Psoas muscle (tissue), 8 donors: ENCODE measurements at places on chromosomes 2 and 18.

GRCh38 chr2:75010571-75010970, 52.1 kb downstream of the POLE4 start:
- DNase-seq: no peak

GRCh38 chr2:23379220-23379695, 5.7 kb upstream of the KLHL29 start:
- DNase-seq: no peak

DNA sequence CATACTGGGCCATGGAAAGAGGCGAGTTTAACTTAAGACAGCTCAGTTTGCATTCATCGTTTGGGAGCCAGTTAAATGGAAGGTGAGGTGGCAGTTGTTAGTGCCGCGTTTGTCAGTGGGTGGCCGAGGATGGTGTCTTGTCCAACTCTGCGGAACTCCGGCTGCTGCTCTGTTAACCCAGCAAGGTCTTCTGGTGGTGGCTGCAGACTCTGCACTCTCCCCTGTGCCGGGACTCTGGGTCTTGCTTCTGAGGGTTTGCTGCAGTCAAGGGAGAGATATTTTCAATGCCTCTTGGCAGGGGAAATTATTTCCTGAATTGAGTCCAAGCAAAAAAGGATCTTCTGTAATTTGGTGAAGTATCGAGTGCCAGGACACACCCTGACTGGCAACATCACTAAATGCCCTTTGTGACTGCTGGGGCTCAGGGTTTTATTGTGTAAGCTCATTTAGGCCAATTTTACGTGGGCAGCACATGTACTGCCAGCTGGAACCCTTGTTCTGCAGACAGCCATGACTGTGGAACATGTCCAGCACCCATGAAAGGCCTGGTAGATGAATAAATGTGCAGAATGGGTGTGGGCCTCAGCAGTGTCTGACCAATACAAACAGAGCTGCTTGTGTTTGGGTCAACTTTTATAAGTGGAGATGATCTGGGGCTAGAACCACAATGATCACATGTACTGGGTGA, 58.1 kb downstream of the IL1R2 start:
- peak; percentile 67 for DNase-seq

- no peak for DNase-seq
Observed at GRCh38 chr2:235244255-235245220, 249.3 kb upstream of the AGAP1 start.

DNA sequence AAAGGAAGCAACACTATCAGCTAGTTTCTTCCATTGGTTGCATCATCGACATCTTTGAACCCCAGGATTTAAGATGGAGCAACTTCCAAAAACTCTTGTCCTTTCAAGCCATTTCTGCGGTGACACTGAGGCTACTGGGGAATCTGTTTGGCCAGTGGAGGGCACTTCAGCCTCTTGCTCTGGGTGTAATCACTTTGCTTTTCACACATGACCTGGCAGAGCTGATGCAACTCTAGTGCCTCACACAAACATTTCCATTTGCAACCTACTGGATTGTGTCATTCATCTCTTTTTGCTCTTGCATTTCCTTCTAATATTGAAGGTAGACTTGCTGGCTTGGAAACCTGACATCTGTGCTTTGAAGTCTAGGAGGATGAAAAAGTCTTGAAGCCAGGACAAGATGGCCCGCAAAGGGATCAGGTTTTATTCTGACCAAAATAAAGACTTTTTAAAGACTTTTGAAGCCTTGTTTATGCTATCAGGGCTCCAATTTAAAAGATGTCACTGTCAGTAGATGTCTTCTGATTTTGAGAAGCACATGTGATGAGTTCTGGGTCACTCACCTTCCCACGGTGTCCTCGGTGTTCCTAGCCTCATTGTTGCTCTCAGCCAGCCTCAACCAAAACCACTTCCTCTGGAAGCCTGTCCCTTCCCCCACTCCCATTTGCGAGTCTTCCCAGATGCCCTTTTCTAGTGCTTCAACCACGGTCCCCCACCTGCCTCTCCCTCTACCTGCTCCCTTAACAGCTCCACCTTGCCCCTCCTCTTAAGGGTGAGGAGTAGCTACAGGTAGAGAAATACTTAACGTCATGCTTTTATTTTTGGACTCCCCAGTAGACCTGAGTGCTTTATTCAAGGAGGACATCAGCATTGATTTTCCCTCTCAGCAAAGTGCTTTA, 69.7 kb upstream of the KCNE4 start:
- DNase-seq: no peak

DNA sequence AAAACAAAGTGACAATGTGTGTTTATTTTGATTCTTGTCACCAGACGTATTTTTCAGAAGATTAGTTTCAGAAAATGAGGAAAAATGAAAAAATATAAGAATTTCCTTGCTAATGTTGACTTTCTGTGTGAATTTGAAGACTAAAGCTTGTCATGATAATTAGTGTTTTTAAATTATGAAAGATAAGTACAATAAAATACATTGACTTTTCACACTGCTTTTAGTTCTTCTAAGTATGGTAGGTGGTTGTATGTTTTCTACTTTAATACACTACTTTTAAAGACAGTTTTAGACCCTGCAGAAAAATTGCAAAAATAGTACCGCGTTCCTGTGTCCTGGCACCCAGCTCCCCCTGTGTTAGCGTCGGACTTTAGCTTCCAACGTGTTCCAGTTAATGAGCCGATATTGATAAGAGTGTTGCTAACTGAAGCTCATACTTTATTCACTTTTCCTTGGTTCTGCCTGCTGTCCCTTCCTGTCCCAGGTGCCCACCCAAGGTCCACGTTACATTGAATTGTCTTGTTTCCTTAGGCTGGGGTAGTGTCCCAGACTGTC, 695 bp downstream of the RBFA start:
- no peak for DNase-seq

DNA sequence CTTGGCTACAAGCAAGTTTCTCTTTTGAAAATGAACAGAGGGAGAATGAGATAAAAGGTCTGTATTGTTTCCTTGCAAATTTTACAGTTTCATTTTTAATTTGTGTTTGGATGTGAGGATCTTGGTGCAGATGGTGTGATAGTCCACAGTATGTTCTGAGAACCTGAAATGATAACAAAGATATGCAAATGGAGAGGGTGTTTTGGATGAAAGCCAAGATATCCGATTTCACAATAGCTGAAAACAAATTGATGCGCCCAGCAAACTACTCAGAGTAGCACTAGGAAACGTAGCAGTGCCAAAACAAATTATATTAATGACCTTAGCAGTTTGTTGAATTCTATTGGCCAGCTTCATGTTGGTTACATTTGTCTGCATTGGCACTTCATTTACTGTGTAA, 683.5 kb downstream of the TMEM182 start:
- DNase-seq: no peak

- DNase-seq: no peak
Observed at GRCh38 chr18:5503740-5504139, 40.1 kb downstream of the EPB41L3 start.

DNA sequence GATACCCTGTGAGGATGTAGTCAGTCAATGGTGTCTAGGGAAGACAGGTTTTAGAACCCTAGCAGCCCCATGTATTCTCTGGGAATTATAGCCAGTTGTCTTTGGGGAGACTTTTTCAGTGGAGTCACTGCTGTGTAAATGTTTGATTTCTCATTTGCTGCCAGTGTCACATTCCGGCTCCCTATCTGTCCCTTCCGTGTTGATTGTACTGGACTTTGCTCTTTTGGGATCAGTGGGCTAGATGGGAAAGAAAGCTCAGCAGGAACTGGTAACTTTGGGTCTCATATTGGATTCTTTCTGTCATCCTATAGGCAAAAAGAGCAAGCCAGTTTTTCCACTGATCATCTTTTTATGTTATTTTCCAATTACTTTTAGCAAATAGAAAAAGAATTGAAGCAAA, 70.1 kb downstream of the GTF3C3 start:
- no peak for DNase-seq

DNA sequence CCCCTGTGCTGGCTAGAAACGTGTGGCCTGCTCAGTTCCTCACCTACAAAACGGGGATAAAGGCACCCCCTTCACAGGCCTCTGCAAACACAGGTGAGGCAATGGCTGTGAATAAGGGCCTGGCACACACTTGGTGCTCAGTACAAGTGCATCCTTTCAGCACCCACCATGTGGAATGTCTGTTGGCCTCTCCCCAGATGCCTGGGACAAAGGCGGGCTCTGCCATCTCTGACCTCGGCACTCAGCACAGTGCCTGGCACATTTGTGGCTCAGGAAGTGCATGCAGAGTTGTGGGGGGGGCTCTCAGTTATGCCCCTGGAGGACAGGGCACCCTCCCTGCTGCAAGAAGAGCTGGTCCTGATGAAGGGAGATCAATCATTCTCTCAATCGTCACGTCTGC, 224.6 kb upstream of the RAB6C start:
- no peak for DNase-seq

DNA sequence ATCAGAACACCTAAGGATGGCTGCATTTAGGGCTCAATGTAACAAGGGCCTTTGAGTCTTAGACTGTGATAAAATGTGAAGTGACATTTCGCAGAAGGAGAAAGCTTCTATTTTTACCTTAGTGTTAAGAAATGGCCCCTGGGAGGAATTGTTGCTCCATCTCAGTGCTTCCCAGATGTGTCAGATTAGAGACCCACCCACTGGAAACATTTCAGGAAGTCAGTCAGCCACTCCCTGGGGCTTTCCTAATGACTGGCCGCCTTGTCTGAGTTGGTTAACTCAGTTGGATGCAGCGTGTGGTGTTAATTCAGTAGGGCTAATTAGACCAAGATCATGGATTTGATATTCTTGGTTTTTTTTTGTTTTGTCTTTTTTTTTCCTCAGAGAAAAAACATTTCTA, 355.9 kb downstream of the PIK3C3 start:
- DNase-seq: peak; percentile 64

DNA sequence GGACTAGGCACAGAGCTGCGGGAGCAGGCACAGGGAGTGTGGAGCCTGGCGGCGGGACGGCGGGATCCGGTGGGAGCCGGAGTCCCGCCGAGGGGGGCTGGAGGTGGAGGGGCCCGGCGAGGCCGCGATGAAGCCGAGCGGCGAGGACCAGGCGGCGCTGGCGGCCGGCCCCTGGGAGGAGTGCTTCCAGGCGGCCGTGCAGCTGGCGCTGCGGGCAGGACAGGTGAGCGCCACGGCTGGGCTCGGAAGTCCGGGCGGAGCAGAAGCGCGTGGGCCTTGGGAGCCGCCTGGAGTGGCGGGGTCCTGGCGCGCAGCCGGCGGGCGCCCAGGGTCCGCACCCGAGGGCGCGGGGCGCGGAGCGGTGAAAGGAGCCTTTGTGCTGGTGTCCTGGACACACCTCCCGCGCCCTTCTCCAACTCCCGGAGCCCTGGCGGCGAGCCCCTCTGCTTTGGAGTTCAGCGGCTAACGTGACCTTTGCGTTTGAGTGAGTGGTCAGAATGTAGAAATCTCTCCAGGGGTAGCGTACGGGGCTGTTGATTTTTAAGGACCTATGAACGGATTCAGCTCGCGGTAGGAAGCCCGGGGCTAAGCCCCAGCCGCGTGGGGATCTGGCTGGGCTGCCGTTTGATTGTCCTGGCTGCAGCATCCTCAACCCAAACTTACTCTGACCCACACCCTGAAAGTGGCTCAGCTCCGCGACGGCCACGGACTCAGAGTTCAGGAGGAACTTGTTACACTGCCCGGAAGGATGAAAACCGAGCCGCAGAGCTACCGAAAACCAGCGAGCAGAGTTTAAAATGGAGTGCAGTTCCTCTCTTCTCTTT, 448 bp downstream of the IMPA2 start:
- peak; percentile 81 for DNase-seq

DNA sequence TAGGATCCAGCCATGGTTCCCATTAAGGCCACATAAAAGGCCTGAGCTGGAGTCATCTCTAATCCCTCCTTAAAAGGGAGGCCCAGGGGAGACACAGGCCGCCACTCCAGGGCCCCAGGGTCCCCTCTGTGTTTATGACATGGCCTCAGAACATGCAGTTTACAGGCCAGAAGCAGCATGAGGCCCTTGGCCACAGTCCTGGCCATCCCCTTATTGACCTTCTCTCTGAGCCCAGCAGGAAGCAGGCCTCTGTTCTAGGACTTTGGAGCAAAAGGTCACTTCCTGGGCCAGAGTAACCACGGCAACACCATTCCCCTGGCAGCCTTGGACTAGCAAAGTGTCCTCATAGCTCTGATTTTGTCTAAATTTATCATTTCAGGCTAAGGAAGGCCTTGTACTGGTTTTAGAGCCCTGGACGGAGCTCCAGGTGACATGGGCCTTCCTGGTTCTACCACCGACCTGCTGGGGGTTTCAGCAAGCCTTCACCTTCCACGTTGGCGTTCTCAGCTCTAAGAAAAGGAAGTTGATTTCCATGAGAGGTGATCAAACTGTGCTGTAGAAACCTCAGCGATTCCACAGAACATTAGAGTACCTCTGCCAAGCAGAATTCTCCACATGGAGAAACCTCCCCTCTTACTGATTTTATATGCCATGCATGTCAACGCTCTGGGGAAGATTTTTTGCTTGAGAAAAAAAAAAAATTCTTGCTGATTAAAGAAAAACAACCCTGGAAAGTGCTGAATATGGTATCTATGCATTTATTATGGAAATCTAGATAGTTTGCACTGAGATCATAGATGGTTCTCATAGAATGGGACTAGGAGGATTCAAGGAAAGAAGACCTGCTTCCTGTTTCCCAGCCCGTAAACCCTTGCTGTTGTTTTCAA, 53.7 kb downstream of the HS1BP3 start:
- DNase-seq: peak; percentile 86

- no peak for DNase-seq
Observed at GRCh38 chr2:206855585-206856433, 83.5 kb upstream of the CPO start.

DNA sequence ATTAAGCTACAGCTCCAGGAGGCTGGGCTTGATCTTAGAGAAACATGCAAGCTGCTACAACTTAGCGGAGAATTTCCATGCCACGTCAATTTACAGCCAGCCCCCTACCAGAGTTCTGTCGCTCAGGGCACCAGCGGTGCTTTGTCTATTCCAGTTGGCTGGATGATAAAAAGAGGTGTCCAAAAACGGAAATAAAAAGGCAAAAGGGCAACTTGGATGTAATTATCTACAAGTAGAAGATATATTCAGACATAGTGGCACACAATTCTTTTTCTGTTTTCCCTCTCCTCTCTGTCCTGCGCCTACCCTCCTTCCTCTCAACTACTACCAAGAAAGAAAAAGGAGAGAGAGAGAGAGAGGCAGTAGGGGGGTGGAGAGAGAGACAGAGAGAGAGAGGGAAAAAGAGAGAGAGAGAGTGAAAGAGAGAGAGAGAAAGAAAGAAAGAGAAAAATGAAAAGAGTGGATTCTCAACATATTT, 363 bp upstream of the RFTN2 start:
- no peak for DNase-seq

- DNase-seq: no peak
Observed at GRCh38 chr2:170932166-170932565, 3.1 kb downstream of the GORASP2 start.

GRCh38 chr2:128425216-128425615, 106.5 kb upstream of the HS6ST1 start:
- DNase-seq: no peak
